ENCODE measurements at places on chromosomes 16 and 17.

DNA sequence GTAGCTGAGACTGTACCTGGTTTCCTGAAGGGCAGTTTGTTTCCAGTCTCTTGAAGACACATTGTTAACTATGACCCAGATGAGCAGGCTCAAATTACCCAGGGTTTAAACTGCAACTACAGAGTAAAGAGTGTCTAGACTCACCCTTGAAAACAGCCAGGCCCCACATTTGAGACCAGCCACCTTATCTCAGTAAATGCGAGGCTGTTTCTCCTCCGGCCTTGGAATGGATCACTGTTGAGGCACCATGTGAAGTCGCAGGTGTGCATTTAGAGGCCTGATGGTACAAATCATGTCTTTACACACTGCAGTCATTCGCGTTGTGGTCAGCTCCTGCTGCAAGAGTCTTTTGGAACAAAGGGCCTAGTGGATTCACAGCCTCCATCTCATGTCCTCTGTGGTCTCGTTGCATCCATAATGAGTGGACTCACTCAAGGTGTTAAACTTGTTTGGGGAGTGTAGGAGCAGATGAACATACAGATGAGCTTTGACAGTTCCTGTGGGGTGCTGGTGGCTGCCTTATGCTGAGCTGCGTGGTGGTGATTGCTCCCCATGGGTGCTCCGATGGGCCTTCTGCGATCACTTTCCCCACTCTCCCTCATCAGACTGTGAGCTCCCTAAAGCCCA is 18.5 kb upstream of the N4BP1 start:
- no peak for DNase-seq

GRCh38 chr17:79864147-79864546 is 24.9 kb upstream of the CBX4 start:
- DNase-seq = no peak

GRCh38 chr17:65931246-65932149 is 260.4 kb downstream of the CEP112 start:
- no peak for DNase-seq

GRCh38 chr16:4407543-4408322 is 8.7 kb downstream of the CORO7 start:
- DNase-seq = no peak

DNA sequence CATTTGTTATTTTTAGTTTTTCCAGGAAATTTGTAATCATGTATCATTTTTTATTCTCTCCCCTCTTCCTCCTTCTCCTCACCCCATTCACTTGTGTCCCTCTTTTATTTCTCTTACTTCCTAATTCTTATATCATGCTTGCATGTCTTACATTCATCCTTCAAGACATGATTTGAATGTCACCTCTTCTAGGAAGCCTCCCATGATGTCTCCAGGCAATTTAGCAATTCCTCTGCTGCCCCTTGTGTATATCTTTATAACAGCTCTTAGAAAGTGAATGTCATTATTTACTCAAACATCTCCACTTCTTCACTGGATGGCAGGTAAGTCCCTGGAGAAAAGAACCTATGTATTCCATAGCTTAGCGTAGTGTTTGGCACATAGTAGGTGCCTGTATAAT is 7.8 kb downstream of the HNF1B start:
- DNase-seq = no peak

GRCh38 chr17:81418710-81419318 is 23.6 kb downstream of the BAHCC1 start:
- DNase-seq = no peak

- DNase-seq = no peak
These were observed 1.9 kb downstream of the SLC39A11 start for GRCh38 chr17:73090396-73091202.

GRCh38 chr16:17294856-17295255 is 175.9 kb downstream of the XYLT1 start:
- DNase-seq = no peak

Measured in activated T-cell treated with anti-CD3 and anti-CD28 coated beads for 48 hours (primary cell).